Stimulated activated CD4-positive, alpha-beta T cell treated with anti-CD3 and anti-CD28 coated beads, Interleukin-12 subunit alpha, Interleukin-12 subunit beta, amount 100 ng/mL, for 24 hours (primary cell): ENCODE measurements at places on chromosomes 12 and 14.

DNA sequence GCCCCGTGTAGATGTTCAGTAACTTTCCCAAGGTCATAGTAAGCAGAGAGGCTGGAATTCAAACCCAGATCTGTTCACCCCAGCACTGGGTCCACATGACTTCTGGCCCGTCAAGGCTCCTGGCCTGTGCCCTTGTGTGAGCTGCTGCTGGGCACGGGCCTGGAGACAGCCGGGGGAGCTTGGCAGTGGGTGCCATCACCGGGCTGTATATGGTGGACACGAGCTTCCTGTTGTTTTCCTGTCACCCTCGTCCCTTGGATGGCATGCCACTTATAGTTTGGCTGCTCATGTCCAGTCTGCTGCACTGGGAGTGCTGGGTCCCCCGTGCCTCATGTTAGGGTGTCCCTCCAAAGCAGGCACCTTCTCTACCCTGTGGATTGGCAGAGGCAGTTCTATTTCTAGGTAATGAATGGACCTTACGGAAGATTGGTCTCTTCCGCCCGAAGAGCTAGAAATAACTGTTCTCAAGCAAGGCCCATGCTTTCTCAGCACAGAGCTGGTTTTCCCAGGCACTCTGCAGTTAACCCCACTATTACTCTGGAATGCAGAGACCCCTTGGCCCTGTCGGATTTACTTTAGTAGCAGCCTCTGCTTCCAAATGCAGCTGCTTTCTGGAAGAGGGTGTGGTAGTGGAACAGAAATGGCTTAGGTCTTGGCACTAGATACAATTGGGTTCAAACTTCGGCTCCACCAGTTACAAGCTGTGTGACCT lies 44.3 kb downstream of the ELK3 start:
- DNase-seq = no peak

- no peak for DNase-seq
These were observed 376.8 kb downstream of the FUT8 start for GRCh38 chr14:65789363-65789762.

DNA sequence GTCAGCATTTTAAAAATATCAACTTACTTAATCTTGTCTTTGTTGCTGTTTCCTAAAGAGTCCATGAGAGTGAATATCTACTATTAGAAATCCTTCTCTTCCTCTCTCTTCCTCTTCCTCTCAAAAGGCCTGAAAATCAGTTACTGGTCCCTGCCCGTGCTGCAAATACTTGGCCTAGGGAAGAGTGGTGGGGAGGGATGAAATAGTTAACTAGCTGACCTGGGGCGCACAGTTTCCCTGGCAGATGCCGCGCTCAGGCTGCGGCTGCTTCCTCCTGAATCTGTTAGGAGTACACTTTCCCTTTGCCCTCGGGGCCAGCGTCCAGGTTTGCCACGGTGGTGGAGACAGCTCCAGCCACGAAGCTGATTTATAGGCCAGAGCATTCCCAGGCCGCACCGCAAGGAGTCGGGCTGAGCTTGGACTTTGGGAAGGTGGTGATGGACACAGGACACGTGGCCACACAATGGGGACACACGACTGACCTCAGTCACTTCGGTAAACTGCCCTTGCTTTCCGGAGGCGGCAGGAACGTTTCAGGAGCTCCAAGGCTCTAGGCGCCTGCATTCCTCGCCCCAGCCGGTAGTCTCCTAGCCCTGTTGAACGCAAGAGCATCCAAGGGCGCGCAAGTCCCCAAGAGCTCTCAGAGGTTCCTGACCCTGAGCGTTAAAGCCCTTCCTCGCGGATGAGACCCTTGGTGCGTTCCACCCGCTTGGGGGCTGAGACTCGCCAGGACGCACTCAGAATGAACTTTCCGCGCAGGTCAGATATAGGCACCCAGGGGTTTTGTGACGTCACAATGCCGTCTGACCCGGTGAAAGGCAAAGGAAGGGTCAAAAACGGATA lies 7.1 kb upstream of the ASCL1 start:
- DNase-seq = no peak

DNA sequence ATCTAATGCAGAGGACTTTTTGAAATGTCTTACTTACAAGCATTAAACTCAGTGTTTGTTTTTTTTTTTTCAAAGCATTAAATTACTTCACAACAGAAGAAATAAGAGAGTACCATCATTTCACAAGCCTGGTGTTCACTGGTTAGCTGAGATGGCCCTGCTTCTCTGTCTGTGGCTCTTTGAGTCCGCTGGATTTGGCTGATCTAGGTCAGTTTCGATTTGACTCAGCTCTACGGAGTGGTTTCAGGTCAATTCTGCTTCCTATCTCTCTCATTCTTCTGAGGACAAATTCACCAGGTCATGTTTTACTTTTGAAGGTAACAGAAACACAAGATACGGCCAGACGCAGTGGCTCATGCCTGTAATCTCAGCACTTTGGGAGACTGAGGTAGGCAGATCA lies 1066.1 kb downstream of the FLRT2 start:
- DNase-seq = no peak

DNA sequence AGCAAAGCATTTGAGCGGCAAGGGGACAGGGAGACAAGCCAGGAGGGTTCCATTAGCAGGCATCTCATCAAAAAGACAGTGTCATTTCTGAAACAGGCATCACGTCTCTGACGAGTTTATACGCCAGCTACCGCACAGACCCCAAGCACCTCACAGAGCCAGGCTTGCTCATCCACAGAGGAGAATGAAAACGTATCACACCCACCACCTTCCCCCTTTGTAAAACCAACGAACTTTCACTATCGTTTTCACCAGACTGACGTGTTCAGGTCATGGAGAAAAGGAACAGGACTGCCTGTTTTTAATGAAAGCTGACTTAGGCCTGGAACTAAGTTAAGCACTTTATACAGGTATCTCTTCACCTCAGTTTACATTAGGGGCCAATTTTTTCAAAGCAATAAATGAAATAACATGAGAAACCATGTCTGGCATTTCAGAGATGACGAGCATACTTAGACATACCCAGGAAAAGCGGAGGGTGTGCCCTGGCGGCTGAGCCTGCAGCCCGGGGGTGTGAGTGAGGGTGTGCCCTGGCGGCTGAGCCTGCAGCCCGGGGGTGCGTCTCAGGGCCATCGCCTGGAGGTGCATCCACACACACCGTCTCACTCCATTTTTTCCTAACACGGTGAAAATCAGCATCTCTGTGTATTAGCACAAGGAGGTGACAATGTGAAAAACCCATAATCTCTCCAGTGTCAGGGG lies 41.9 kb downstream of the STX2 start:
- DNase-seq = peak; percentile 38

GRCh38 chr12:91179315-91179714 lies 3.3 kb downstream of the DCN start:
- no peak for DNase-seq

DNA sequence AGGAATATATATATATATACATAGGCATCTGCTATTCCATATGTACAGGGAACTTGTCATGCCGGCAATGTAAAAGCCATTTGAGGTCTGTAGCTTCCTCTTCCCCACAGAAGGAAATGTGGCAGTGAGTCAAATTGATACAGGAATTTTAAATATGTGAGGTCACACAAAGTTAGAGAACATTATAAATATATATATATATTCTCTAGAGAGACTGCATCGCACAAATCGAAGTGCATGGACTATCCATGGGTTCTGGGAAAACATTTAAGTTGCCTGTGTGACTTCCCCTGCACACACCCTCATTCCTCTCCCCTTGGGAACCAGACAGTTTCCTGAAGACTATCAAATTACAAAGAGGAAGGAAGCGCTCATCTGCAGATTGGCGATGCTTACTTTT lies 100.9 kb upstream of the CCDC91 start:
- no peak for DNase-seq

DNA sequence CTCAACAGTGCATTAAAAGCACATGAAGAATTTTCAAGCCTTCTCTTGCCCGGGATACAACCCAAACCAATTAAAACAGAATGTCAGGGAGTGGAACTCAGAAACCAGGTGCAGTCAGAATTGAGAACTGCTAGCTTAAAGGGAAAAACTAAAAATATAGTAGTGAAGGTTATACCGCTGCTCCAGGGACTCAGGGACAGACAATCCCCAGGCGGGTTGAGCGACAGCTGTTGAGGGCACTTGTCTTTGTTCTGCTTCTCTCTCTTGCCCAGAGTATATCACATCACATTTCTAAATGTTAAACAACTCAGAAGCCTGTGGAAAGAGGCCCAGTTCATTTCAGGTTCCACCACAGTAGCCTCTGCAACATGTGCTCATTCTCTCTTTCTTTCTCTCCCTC lies 93.1 kb downstream of the SLC5A8 start:
- no peak for DNase-seq

DNA sequence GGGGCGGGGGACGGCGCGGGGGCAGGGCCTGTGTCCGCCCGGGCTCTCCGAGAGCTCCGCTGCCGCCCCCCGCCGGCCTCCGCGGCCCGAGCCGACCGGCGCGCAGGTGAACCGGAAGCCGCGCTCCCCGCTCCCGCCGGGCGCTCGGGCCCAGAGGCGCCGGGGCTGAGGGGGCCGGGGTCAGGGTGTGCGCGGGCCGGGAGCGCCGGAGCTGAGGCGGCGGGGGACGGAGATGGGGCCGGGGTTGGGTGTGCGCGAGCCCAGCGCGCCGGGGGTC lies 431 bp downstream of the HIP1R start:
- no peak for DNase-seq

- DNase-seq = no peak
These were observed 5.2 kb downstream of the GPX2 start for GRCh38 chr14:64937171-64937820.

GRCh38 chr12:28388879-28389278 lies 198.6 kb downstream of the CCDC91 start:
- DNase-seq = no peak

GRCh38 chr14:104137297-104138097 lies 890 bp upstream of the KIF26A start:
- DNase-seq = peak; percentile 65

DNA sequence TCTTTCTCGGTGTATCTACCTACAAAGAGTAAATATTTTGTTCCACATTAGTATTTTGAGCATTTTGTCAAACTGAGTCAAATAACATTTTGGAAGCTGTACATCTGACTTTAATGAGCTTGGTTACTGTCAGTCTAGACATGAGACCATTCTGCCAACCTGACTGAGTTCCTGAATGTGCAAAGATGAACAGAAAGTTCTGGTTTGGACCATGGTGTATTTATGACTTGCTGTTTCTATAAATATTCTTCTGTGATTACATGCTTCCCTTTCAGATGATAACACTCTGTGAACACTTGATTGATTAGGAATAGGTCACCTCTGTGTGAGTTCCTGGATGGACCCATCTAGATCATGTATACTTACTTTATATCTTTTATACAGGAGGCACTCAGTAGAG lies 827.8 kb downstream of the VRK1 start:
- no peak for DNase-seq

DNA sequence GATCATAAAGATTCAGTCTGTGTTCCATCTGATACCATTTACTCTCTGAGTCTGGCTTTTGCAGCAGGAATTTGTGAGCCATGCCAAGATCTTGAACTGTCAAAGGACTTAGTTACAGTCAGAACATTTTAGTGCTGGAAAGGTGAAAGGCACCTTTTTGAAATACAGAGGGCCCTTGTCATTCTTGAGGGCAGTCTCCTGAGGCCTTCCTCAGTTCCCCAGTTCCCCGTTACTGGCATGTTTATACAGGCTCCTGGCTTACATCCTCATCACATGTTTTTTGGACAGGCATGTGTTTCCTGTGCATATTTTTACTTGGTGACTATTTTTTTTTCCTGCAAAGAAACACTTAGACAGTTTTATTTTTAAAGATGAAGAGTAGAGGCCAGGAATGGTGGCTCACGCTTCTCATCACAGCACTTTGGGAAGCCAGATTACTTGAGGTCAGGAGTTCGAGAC lies 21.0 kb downstream of the CFAP54 start:
- DNase-seq = no peak

GRCh38 chr14:70782361-70782760 lies 27.0 kb downstream of the MAP3K9 start:
- no peak for DNase-seq

DNA sequence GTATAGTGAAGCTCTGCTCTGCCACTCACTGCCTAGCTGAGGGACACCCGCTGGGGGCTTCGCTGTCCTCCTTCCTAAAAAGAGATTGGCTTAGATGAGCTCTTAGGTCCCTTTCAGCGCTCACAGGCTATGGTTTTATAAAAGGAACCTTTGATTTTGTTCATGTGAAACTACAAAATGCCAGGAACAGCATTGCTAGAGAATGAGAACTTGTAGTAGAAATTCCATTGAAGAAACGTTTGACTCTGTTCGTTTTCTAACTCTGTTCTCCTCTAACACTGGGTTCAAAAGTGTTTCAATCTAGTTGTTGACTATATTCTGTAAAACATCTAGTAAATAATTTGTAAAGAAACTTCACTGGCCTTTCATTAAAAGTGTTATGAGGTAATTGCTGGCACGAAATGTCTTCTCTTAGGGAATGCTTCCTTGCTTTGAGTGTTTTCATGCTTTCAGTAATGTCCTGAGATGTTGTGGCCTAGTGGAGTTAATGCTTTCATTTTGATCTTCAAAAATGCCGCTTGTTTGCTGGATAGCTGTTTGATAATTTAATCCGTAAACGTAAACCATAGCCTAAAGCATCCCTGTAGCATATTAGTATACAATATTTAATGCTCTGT lies 1.6 kb downstream of the MARK3 start:
- no peak for DNase-seq

DNA sequence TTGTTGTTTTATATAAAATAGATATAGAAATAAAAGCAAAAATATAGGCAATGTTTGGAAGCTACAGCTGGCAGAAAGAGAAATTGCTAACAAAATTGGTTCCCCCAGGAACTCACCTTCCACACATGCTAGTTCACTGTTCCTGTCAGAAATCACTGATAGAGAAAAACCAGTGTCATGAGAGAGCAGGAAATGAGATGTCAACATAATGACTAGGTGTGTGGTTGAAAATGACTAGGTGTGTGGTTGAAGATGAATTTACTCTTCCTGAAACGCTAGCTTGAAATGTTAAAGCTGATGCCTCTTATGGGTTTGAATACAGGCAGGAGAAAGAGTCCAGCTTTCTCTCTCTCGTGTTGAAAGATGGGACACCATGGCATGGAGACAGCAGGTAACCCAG lies 216.3 kb downstream of the C12orf42 start:
- DNase-seq = no peak

DNA sequence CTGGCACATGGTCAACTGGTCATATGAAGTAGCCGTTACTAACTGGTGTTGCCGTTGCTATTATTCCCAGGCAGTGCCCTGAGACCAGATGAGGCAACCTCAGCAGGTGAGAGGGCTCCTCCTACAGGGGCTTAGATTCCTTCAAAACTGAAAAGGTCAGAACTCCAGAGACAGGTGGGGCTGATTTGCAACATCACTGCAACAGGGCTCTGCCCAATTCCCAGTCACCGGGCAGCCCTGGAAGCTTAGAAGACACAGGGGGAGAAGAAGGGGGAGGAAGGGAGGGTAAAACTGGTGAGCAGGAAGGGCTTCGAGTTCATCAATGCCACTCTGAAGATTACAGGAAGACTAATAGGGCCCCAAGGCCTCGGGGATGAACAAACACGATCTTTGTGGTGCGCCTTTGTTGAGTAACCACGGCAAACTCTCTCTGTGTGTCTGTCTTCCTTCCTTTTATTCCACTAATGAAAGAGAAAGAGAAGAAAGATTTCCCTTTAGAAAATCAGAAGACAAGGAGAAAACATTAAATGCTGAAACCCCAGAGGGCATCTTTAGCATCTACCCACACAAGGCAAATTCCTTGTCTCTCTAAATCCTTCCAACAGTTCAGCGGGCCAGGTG lies 749.1 kb upstream of the TBX3 start:
- DNase-seq = no peak

GRCh38 chr12:67595365-67595764 lies 53.2 kb upstream of the DYRK2 start:
- no peak for DNase-seq
